ENCODE measurements at places on chromosomes 13 and 19.

DNA sequence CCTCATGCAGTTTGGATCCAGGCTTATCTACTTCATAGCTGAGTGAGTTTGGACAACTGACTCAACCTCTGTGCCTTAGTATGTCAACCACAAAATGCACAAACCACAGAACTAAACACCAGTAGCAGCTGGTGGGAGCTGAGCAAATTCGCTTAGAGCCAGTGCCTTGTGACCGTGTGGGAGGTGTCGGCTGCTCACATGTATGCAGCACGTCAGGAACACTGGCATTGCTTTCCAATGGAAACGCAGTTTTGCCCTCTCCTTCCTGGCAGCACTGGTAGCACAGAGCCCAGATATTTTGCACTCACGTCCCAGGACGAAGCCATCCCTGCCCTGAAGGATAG lies 8.3 kb upstream of the NTN5 start:
- DNase-seq, result no peak

- DNase-seq, result no peak
Measured at GRCh38 chr19:7505288-7505681, 10.6 kb upstream of the ZNF358 start.

- no peak for DNase-seq
Measured at GRCh38 chr19:7331446-7331845, 17.3 kb upstream of the ARHGEF18 start.

- no peak for DNase-seq
Measured at GRCh38 chr13:80655778-80656511, 315.0 kb upstream of the SPRY2 start.

DNA sequence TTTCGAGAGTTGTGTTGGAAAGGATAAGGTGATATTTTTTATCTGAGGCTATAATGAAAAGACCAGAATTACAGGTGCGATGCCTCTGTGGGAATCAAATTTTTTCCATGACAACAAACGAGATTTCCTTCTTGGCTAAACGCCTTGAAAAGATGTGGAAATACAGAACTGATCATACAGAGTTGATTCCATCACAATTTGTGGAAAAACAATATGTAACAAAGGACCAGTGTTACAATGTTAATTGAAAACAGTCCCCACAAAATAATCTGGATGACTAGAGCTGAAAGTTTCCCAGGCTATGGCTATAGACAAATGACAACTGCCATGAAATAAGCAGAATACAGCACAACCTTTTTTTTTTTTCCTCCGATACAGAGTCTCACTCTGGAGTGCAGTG lies 628.9 kb downstream of the DIAPH3 start:
- DNase-seq, result no peak

- DNase-seq, result no peak
Measured at GRCh38 chr19:45100846-45101252, 7.9 kb downstream of the PPP1R37 start.
